ENCODE measurements at places on chromosomes 5 and 9.

GRCh38 chr9:136409557-136410455 is 608 bp downstream of the ENTR1 start:
- no peak for DNase-seq

- DNase-seq = no peak
Measured at GRCh38 chr9:129377181-129377580, 199.1 kb upstream of the IER5L start.

- DNase-seq = no peak
Measured at GRCh38 chr5:2579126-2579525, 172.4 kb downstream of the IRX2 start.

DNA sequence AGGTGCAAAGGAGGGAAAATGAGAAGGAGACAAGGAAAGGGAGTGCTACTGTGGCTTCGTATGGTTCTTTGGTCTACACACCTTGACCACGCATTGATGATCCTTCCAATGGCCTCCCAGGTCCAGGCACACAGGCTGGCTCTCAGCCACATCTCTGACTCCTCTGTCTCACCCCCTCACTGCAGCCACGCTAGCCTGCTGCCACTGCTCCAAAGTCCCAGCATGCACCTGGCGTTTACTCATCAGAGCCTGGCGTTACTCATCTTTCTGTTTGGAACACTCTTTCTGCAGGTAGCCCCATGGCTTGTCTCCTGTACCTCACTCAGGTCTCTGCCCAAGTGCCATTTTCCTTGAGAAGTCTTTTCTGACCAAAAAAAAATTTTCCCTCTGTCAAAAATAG is 195.5 kb downstream of the SNCAIP start:
- no peak for DNase-seq

DNA sequence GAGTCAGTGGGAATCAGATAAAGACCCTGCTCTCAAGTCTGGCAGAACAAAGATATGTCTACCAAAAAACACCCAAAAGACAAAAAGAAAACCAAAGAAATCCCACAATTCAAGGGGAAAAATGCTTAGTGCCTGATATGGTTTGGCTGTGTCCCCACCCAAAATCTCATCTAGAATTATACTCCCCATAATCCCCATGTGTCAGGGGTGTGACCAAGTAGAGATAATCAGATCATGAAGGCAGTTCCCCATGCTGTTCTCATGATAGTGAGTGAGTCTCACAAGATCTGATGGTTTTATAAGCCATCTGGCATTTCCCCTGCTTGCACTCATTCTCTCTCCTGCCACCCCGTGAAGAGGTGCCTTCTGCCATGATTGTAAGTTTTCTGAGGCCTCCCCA is 13.4 kb downstream of the FBXO10 start:
- DNase-seq = no peak

DNA sequence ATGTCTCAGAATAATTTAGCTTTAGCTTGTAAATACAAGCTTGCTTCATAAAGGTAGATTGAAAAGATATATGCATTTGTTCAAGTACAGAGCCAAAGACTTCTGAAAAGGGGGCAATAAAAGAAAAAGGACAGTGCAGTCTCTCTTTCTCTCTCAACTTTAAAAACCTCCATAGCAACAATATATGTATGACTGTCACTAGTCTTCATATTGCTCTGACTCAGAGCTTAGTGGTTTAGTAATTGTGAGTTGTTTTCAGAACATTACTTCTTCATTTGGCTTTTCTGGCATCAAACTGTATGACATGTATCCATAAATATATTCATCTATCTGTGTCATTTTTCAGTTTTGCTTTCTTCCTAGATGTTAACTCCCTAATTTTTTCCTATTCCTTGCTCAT is 194.6 kb upstream of the KIF2A start:
- DNase-seq = peak; percentile 6

GRCh38 chr5:139686706-139687441 is 38.7 kb downstream of the CXXC5 start:
- DNase-seq = peak; percentile 73

GRCh38 chr9:109852556-109852955 is 72.6 kb downstream of the PALM2AKAP2 start:
- DNase-seq = no peak

DNA sequence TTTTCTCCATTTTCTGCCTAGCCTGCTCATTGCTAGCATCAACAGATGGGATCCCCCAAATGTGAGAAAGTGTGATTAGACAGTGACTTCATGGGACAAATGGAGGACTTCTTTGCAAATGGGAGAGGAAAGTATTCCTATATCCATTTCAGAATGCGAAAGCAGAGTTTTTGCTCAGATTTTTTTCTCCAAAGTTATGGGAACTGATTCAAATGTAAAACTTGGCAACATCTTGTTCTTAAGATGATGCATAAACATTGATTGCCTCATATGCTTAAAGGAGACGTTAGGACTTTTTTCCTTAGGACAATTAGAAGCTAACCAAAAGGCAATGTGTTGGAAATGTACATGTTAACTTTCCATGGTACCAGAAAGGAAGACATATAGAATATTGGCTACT is 704.3 kb upstream of the ZNF608 start:
- DNase-seq = no peak

- no peak for DNase-seq
Measured at GRCh38 chr5:137573376-137573775, 74.2 kb upstream of the SPOCK1 start.

GRCh38 chr5:5304361-5305020 is 118.0 kb upstream of the ICE1 start:
- no peak for DNase-seq

DNA sequence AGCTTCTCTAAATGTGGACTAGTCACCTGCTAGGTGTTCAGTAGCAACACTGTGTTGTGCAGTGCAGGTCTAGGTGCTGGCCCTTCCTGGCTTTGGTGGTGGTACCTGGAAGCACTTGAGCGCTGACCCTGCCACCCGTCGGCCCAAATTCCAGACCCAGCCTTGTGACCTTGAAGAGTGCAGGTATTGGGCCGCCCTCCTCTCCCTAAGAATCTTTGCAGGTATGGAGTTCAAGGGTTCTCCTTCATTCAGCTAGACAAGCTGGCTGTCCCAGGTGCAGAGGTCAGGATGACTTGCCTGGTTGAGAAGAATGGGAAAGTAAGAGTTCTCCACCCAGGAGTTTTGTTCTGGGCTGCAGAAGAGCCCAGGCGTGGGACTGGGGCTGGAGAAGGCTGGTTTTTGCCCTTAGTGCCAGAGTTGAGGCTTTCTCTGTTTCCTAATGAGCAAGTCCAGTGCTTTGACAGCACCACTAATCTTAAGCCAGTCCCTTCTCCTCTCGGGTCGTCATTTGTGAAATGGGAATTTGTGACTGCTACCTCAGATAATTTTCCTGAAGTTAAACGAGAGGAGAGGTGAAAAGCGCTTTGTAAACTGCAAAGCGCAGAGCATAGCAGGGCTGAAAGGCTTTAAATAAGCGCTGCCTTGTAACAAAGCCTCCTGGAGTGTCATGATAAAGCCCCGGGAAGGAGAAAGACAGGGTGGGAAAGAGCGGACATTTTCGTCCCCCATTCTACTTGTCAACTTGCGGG is 4.0 kb downstream of the FOXE1 start:
- no peak for DNase-seq

GRCh38 chr5:32163785-32164184 is 10.3 kb downstream of the GOLPH3 start:
- peak; percentile 10 for DNase-seq

- DNase-seq = no peak
Measured at GRCh38 chr5:103621548-103621930, 59.0 kb upstream of the NUDT12 start.

- no peak for DNase-seq
Measured at GRCh38 chr9:36268007-36268427, 9.8 kb upstream of the GNE start.

- DNase-seq = no peak
Measured at GRCh38 chr5:120217001-120217400, 247.1 kb upstream of the PRR16 start.

GRCh38 chr5:131218392-131218791 is 45.5 kb upstream of the CDC42SE2 start:
- no peak for DNase-seq

GRCh38 chr9:83182071-83182470 is 119.1 kb upstream of the RASEF start:
- no peak for DNase-seq

GRCh38 chr9:93091453-93092081 is 4.5 kb upstream of the CARD19 start:
- peak; percentile 86 for DNase-seq

GRCh38 chr9:3903273-3903672 is 377.5 kb upstream of the RFX3 start:
- no peak for DNase-seq

DNA sequence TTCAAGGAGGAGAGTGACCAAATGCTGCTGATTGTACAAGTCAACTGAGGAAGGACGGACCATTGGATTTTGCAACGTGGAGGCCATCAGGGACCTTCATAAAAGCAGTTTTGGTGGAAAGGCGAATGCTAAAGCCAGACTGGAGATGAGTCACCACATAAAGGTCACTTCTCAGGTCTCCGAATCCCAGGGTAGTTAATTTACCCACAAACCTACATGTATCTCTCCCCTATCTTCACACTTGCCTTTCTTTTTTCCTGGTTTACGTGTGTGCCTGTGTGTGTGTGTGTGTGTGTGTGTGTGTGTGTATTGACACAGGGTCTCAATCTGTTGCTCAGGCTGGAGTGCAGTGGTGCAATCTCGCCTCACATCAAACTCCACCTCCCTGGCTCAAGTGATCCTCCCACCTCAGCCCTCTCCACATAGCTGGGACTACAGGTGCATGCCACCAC is 4.6 kb upstream of the CTNNA1 start:
- no peak for DNase-seq

DNA sequence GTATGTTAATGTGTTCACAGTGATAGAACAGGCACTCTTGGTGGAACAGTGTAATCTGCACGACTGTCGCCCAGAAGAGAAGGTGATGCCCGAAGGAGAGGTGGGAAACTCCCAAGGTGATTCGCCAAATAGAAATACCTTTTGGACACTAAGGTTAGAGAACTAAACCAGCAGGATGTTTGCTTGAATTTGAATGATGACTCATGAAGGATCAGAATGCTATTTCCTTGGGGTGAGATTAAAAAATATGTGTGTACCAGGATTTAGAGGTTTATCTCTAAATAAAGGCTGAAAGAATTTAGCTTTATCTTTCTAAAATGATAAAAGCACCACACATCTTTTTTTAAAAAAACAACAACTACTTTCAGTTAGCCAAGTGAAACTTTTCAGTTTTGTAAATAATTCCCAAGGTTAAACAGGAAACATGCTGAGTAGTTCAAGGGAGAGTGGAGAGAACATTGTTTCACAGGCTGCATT is 297.4 kb upstream of the TAS2R1 start:
- no peak for DNase-seq

- no peak for DNase-seq
Measured at GRCh38 chr5:176178789-176179188, 59.4 kb upstream of the SIMC1 start.

DNA sequence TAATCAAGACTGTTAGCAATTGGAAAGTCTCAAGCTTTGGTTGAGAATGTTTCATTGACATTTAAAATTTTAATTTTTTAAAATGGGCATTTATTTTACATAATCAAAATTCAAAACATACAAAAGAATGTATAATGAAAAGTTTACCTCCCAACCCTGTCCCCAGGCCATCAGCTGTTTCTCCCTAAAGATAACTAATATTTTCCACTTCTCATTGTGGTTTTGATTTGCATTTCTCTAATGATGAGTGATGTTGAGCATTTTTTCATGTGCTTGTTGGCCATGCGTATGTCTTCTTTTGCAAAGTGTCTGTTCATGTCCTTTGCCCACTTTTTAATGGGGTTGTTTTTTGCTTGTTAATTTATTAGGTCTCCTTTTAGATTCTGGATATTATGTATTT is 11.4 kb upstream of the MACIR start:
- no peak for DNase-seq

DNA sequence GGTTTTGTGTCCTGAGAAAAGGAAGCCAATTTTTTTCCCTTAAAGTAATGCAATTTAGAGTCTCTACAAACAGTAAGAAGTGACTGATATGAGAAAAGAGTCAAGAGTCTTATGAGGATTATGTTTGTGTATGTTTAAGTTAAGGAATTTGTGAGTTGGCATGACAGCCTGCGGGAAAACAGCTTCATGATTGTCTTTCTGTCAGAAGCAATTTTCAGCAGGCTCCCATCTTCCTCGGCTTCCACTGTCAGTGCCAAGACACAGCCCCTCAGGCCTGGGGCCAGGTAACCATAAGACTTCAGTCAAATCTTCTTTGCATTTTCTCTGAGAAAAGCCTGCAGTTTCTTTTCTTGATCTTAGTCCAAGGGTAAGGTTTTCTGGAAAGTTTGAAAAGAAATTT is 17.0 kb upstream of the SELENOP start:
- DNase-seq = no peak

DNA sequence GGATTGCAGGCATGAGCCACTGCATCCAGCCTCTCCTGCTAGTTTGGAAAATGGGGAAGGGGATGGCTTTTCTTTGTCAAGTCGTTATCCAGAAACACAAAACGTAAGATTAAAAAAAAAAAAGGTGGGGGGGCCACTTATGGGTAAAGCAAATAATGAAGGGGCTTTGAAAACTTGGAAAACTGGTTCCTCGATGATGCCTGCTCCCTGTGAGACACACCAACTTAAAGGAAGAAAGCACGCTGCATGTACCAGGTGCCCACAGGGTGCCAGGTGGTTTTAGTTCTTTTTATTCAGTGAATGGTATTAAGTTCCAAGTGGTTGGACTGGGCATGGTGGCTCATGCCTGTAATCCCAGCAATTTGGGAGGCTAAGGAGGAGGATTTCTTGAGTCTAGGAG is 170.1 kb downstream of the GOLPH3 start:
- DNase-seq = no peak

- DNase-seq = no peak
Measured at GRCh38 chr9:33426843-33427293, 20.5 kb downstream of the AQP3 start.

- no peak for DNase-seq
Measured at GRCh38 chr9:125926936-125927335, 179.8 kb downstream of the PBX3 start.

DNA sequence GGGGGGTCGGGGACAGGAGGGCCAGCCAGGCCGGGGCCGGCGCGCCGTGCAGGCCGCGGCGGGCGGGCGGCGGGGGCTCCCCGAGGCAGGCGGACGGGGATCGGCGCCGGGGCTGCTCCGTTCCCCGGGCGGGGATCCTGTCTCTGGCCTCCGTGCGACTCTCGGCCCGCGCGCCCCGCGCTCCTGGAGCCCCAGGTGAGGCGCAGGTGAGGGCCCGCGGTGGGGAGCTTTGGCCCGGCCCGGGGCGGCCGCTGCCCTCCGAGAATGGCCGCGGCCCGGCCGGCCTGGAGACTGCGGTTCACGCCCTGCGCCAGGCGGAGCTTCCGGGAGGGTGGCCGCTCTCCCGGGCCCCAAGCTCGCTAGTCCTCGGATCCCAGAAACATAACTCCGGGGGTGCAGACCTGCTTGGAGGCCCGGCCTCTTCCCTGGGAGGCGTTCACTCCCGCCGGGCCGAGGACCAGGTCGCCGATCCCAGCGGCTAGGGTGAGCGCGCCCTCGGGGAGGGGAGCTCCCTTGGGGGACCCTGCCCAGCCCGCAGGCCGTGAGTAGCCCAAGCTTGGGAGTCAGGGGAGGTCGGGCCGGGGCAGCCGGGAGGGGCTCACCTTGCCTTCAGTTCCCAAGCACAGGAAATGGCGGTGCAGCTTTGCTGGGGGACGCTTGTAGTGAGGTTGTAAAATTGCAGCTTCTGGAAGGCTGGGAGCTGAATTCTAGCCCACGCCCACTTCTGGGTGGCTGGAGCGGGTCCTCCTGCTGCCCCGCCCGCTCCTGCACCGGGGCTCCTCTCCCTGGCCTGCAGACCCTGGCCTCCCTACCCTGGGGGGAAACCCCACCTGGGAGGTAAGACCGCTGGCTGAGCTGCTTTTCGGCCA is 723 bp downstream of the PPP1R26 start:
- no peak for DNase-seq

All from MV-4-11 (cell line).